Hindlimb muscle (tissue), 1 donor: ENCODE measurements at places on chromosomes 12 and 14. TPM values are rescaled to one million over a fixed set of nuclear protein-coding genes. Genes with fewer than 3 reads are reported as not detected.
A peak's percentile ranks its signal among the peaks of the same experiment; 100 is the strongest.

Gene RDH5
- 31.4 TPM for polyA plus RNA-seq

GRCh38 chr12:111227476-111228420 is 141.1 kb downstream of the PHETA1 start:
- no peak for DNase-seq

GRCh38 chr12:14681190-14681589 is 15.2 kb downstream of the GUCY2C start:
- DNase-seq = no peak

- DNase-seq = no peak
These were observed 20.3 kb upstream of the TMX1 start for GRCh38 chr14:51219473-51220448.

Gene CCDC196
- 0.28 TPM for polyA plus RNA-seq

GRCh38 chr14:89121968-89122620 is 294.9 kb downstream of the FOXN3 start:
- DNase-seq = no peak

GRCh38 chr14:101129521-101130167 is 226.1 kb upstream of the RTL1 start:
- no peak for DNase-seq

DNA sequence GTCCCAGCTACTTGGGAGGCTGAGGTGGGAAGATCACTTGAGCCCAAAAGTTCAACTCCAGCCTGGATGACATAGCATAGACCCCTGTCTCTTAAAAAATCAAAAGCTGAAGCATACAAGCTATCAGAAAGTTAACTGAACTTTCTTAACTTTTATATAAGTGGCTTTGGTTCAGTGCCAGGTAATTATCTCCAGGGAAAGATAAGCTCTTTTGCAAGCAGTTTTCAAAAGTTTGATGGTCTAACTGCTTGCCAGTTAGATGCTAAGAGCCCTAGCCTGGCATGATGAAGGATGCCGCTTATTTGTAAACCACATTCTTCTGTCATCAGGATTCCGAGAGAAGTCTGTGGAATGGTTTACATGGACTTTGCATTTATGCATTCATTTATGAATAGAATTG is 409.1 kb downstream of the AEBP2 start:
- no peak for DNase-seq

Gene KRT80
- 5.6 TPM for polyA plus RNA-seq

DNA sequence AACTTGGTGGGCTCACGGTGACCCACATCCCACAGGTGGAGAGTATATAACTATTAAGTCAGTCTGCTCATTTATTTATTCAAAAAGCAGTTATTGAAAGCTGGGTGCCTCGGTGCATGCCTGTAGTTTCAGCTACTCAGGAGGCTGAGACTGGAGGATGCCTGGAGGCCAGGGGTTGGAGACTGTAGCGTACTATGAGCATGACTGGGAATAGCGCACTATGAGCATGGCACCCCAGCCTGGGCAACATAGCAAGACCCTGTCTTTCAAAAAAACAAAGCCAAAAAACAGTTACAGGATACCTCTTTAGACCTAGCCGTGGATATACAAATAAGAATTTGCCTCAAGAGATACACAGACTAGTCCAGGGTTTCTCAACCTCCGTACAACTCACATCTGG is 139.8 kb downstream of the ZFP36L1 start:
- no peak for DNase-seq

- DNase-seq = peak; percentile 15
These were observed 58.0 kb downstream of the EEA1 start for GRCh38 chr12:92871116-92871515.

- DNase-seq = no peak
These were observed 424.4 kb upstream of the LMO3 start for GRCh38 chr12:17030338-17030737.

- DNase-seq = no peak
These were observed 471.2 kb upstream of the ATXN7L3B start for GRCh38 chr12:74066476-74066875.

- DNase-seq = no peak
These were observed 230.6 kb upstream of the PLEKHG7 start for GRCh38 chr12:92472201-92472600.

DNA sequence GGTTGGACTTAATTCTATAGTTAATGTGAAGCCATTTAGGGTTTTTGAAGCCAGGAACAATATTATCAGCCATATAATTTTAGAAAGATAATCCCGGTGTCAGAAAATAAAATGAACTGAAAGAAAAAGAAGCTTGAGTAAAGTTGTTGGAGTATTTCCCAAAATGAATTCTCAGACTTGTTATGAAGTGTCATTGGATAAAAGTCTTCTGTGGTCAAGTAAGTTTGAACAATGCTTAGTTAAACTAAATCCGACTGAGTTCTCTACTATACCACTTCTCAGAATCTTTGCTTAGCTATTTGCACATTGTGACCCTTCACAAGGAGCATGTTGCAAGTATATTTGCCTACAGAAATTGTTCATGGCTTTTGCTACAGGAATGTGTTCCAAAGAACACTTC is 17.5 kb upstream of the FLRT2 start:
- DNase-seq = no peak

DNA sequence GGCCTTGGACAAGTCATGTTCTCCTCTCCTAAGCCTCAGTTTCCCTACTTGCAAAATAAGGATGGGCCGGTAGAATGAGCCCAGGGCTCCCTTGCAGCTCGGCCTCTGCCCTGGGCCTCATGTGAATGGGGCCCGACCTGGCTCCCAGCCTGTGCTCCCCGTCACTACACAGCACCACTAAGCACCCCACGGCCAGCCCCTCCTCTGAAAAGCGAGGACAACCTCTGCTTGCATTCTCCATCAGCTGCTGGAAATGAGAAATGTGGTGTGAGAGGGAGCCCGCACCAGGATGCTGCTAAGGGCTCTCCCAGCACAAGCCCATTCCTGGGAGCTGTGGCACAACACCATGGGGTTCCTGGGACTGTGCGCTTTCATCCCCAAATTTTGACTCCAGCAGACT is 10.2 kb downstream of the SLC25A47 start:
- DNase-seq = no peak

GRCh38 chr14:92122351-92122677 is 545 bp downstream of the CPSF2 start:
- DNase-seq = no peak

DNA sequence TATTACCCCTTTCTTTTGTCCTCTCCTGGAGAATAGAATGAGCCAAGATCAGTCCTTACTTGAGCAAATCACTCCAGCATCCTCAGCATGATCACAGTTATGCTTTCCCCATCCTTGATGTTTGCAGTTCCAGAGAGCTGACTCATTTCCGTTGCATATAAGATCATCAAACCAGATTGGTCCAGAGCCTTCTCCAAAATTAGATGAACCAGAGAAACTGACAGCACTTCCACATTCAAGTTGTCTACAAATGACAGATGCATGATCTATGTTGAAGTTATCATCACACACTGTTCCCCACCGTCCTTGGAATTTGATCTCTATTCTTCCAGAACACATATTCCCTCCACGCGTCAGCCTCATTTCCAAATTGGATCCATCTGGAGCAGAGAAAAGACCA is 4.8 kb downstream of the CD163 start:
- DNase-seq = peak; percentile 19

DNA sequence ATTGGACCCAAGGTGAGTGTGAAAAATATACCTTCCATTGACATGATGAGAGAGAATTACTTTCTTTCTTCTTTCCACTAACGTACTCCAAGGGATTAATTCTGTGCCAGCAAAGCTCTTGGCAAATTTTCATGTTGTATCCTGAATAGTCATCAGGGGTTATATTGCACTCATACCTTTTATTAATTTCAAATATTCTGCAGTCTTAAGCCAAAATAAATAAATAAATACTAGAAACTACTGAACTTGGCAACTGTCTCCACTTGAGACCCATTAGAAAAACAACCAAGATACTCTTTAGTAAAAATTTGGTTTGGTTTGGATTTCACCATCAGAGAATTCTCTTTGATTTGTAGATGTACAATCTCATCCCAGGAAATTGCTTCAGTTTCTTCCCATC is 22.1 kb upstream of the CLEC14A start:
- no peak for DNase-seq

DNA sequence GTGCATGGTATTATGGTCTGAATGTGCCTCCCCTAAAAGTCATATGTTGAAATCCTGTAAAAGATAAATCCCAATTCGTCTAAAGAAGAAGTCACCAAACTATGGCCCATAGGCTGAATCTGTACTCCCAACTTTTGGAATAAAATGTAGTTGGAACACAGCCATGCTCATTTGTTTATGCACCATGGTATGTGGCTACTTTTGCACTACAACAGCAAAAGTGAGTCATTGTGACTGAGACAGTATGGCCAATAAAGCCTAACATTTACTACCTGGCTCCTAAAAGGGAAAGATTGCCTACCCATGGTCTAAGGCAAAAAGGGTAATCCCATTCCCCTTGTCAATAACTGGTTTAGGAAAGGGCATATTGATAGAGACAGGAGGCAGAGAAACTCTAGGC is 101.8 kb downstream of the LRIG3 start:
- DNase-seq = no peak

Gene LRP1
- polyA plus RNA-seq = 130 TPM

Gene TBC1D30
- polyA plus RNA-seq = 2.3 TPM

Gene HSPB8
- 259 TPM for polyA plus RNA-seq

Gene COX8C
- polyA plus RNA-seq = 0.89 TPM

Gene TAS2R9
- polyA plus RNA-seq = not detected

Gene KRT7
- 1.9 TPM for polyA plus RNA-seq

DNA sequence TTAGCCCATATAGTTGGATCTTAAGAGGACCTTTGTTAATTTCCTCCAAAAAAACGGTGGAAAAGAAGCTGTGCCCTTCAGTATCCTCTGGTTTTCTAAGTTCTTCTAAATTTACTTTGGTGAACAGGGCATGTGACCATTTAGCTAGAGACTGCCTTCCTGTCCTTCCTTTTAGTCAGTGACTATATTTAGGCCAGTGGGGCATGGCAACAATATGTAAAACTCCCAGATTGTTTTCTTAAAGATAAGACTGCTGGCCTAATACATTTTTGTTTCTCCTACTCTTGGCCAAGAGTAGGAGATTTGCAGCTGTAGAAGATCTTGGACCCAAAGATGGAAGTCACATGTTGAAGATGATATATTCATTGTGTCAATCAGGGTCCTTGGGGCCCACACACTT is 325.1 kb upstream of the DCN start:
- no peak for DNase-seq

Gene RAPGEF3
- 14.0 TPM for polyA plus RNA-seq

DNA sequence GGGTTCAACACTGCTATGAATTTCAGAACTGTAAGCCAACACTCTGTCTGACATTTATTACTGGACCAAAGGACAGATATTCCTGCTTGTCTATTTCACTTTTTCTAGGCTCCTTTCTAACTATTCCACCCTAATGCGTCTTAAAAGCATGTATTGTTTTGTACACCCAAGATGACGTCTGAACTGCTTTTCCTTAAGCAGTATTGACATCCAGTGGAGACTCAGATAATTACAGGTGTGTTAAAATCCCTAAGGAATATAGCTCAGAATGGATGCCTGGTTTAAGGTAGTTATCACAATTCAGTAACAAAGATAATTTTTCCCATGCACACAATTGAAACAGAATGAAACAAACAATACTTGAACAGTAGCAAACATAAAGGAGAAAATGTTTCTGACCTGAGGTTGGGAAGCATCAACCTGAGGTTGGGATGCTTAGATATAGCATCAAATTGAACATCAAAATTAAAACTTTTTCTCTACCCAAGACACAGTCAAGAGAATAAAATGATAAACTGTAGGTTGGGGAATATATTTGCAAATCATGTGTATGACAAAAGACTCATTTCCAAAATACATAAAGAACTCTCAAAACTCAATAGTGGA is 93.7 kb upstream of the PTPRR start:
- no peak for DNase-seq

Gene POMT2
- polyA plus RNA-seq = 22.8 TPM

DNA sequence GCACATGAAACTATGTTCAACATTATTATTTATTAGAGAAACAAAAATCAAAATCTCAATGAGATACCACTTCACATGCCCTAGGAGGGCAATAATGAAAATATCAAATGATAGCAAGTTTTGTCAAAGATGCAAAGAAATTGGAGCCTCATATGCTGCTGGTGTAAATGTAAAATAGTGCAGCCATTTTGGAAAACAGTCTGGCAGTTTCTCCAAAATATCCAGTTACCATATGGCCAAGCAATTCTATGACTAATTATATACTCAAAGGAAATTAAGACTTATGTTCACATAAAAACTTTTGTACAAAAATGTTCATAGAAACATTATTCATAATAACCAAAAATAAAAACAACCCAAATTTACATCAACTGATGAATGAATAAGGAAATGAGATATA is 313.6 kb upstream of the LMO3 start:
- DNase-seq = no peak

DNA sequence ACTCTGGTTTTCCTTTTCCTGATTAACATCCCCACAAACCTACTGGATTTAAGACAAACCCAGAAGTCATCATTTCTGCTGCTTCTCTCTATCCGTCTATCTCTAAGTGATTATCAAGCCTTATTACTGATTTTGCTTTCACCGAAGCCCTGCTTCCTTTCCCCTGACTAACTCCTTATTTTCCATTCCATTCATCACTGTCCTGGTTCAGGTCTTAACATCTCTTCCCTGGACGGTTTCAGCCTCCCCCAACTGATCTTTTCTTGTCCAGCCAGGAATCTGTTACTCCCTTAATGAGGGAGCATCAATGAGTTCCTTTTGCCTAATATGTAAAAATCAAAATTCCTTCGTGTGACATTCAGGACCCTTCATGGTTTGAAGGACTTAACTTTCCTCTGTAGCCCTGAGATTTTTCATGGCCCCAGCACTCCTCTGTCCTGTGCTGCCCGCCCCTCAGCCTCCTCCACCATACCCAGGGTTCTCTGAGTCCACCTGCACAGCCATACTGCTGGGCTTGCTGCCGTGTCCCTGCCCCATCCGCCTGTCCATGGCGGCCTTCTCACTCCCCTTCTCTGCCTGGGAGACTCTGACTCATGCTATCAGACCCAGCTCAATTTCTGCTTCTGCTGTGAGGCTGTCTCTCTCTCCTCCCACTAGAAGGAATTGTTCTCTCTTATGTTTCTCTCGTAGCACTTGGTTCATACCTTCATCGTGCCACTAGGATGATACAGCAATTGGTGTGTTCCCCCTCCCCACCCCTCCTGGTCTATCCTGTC is 167.8 kb upstream of the HIF1A start:
- no peak for DNase-seq

Gene EIF2S3B
- 0.71 TPM for polyA plus RNA-seq

Gene ARHGAP9
- 8.3 TPM for polyA plus RNA-seq

DNA sequence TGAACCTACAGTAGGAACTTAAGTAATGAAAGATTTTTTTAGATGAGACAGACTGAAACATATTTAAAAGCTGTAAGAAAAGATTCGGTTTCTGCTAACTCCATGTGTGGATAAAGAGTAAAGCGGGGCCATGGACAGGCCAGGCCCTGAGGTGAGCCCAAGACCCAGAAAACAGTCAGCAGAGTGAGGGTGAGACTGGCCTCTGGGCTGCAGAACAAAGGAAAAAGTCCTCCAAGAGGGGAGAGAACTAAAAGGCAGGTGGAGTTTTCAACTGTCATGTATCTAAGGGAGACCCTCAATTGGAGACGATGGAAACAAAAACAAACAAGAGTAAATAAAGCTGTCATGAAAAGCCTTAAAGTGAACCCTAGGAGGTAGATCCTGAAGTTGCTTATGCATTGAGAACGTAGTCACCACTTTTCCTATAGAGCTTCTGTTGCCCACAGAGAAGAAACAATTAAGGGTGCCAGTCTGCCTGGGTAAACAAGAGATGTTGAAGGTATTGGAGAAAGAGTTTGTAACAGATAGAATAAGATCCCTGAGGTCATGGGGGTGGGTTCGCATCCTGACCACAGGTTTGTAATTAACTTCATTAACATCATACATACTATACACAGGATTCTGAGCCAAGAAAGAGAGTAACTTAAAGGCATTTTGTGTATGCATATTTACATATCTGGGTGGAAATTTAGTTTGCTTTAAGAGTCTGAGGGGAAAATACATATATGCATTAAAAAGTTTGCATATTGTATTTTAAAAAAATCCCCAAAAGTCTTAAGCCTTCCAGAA is 268.7 kb upstream of the PDE3A start:
- no peak for DNase-seq
